ENCODE measurements at places on chromosomes 13 and 19.

DNA sequence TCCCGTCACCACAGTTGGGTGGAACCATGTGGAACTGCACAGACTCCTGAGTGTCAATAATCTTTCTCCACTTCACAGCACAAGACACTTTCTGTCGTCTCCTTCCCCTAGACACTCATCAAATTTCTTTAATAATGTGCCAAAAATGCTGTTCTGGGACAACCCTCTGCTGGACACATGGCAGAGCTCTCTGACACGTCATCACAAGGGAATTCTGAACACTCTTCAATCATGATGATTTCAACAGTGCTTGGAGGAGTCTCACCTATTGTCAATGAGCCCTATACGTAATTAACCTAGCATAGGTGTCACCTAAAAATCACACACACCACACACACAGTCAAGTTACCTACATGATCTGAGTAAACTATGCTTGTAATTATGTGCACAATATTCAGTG lies 141.3 kb downstream of the STOML3 start:
- no peak for DNase-seq

DNA sequence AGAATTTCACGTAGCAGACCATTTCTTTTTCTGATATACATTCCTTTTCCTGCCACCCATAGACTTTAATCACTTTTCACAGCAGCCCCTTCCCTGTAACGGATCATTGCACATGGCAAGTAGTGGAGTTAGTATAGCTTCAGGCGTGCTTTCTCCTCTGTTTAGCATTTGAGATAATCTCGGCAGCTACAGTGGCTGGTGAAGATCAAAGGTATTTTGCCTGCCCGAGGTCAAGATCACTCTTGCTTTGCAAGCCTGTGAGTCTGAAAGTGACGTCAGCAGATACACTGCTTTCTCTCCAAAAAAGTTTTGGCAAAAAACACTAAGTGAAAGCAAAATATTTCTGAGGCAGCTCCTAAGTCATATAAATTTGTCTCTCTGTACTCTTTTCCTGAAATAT lies 260.0 kb downstream of the NDFIP2 start:
- no peak for DNase-seq

- no peak for DNase-seq
Observed at GRCh38 chr13:80469105-80469852, 128.4 kb upstream of the SPRY2 start.

GRCh38 chr13:93398167-93399035 lies 171.8 kb downstream of the GPC6 start:
- no peak for DNase-seq

DNA sequence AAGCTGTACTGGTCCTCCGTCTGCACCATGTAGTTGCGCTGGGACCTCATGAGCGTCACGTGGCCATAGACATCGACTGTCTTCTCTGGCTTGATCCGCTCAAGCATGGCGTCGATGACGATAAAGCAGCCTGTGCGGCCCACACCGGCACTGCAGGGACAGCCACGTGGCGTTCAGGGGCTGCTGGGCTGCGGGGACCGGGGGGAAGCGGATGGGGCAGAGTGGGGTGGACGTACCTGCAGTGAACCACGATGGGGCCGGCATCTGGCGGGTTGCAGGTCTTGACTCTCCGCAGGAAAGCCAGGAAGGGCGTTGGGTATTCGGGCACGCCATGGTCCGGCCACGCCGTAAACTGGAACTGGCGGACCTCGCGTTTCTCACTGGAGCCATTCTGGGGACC lies 128.5 kb downstream of the PTPRS start:
- no peak for DNase-seq

- DNase-seq: peak; percentile 82
Observed at GRCh38 chr19:40529093-40529954, 47.3 kb upstream of the SHKBP1 start.
